ENCODE measurements at places on chromosomes 16 and 17.
A peak's percentile ranks its signal among the peaks of the same experiment; 100 is the strongest.

DNA sequence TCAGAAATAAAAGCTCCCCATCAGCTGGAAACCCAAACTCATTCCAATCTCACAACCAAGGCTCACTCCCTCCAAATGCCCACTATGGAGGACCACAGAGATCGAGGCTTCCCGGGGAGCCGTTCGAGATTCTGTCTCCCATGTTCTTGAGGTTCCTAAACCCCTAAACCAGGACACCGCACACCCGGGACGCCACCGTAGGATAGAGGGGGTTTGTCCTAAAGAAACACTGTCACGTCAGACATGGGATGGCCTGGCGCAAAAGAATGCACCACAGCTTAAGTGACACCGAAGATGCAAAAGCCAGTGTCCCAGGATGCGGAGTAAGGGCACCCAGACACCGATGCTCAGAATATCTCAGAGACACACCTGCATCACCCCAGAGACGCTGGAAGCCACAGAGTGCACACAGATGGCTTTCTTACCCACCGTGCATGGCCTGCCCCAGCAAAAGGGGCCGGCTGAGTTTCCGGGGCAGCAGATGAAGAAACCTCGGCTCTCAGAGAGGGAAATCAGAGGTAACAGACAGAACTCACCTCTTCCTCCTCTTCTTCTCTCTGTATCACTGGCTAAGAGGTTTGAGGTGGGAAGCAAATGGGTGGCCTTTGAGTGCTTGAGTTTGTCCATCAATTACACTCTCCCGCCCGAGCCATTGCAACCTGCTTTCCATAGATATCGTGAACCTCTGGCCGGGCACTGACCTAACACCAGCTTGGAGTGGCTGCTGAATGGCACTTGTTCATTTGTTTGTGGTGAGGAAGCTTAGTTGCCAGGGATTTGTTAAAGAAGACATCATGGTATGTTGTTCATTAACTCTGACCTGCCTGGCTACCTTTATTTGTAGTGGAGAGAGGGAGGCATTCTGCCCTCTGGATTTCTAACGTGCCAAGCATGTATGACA lies 65.1 kb upstream of the TNRC6C start:
- no peak for DNase-seq

DNA sequence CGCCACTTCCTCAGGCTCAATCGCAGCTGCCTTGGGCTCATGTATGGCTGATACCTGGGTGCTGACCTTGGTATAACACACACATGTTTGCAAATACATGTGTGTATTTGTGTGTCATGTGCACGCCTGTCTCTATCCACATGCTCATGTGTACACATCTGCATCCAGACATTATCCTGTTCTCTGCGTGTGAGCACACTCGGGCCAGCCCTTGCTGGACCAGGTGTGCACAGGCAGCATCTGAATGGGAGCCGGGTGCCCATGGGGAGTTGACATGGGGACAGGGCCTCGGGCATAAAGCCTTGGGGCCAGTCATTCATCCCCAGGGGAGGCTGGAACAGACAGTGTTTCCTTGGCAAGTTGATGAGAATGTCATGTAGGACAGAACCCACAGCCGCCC lies 29.1 kb upstream of the CRHR1 start:
- no peak for DNase-seq

DNA sequence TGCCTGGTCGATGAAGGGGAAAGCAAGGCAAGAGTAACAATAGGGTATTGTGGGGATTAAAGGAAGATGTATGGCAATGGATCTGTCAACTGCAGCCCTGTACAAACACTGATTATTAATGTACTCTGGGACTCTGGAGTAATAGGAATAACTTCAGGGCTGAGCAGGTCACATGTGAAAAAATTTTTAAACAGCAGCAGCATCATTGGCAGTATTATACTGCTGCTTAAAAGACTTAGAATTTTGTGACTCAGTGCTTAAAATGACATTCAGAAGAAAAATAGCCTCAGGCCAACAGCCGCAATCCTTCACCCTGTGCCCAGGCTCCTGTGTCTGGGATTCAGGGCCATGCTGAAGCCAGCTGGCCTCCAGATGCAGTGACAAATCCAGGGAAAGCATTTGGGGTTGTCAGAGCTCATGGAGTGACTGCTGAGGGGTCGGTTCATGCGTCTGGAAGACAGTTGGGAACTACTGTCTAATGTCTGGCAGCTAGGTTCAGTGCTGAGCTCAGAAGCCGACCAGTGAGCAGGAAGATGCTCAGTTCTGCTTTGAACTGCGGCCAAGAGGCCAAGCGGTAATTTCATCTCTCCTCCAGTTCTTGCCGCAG lies 22.2 kb downstream of the TEX2 start:
- DNase-seq: no peak

- peak; percentile 70 for DNase-seq
Measured at GRCh38 chr16:30054959-30055553, 10.5 kb upstream of the ALDOA start.

GRCh38 chr16:2818272-2818876 lies 1.3 kb downstream of the PRSS21 start:
- no peak for DNase-seq

DNA sequence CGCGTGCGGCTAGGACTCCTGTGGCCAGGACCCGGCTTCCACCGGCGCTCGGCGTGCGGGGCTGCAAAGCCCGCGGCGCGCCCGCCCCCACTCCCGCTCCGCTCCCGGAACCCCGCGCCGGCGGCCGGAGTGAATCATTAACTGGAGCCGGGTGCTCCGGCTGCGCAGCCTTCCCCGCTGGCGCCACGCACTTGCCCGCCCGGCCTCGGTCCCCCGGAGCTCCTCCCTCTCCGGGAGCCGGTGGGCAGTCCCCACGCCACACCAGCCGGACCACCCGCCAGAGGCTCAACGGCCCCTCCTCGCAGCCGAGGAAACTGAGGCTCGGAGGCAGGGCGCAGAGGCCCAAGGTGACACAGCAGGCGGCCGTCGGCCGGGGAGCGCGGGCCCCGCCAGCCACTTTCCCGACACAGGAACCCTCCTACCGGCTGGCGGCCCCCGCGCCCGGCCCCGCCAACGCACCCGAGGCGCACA lies 580 bp downstream of the BCAR1 start:
- DNase-seq: peak; percentile 58

- DNase-seq: no peak
Measured at GRCh38 chr17:17175917-17176316, 30.2 kb downstream of the PLD6 start.

- DNase-seq: no peak
Measured at GRCh38 chr16:77612596-77612995, 109.7 kb upstream of the NUDT7 start.

DNA sequence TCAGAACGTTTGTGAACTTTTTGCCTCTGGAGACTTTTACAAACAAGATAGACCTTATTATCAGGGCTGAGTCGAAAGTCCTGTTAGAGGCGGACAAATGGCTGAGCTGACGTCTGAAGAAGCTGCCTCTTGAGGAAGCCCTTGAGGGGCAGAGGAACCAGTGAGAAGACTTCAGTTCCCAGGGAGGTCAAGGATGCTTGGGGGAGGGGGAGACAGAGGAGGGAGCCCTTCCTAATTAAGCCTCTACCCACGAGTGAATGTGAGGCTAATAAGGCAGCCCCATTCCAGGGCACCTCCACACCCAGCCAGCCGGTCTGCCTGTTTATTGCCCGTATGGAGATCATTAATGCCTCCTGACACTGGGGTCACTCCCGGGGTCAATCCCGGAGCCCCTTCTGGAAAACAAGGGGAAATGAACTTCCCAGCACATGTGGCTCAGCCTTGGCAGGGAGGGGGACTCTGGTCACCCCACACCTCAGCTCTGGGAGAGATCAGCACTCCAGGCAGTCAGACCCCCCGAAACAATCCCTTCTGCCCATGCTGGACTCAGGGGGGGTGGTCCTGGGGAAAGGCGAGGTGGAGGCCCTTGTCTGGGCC lies 9.2 kb upstream of the TBX4 start:
- no peak for DNase-seq

Data from erythroblast (primary cell).